ENCODE measurements at places on chromosomes 3 and 15.

DNA sequence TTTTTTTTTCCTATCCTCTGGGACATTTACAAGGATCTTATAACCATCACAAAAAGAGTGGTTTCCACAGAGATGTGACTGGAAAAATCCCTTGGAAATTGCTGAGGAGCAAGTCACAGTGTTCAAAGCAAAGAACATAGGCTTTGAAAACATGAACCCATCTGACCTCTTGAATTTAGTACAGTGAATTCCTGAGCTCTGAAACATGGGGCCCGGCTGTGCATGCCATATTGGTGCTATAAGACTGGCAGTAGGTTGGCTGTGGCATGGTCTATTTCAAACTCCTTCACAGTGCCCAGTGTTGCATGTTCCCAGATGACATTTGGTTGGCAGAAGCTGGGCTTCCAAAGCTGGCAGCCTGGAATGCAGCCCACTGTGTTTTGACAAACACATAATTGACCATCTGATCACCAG, 202.2 kb downstream of the TIGIT start:
- no peaks in the 10 kb centered on the region for H3K36me3 ChIP-seq
- no peak overlapping the region for H3K4me3 ChIP-seq
- H3K27me3 ChIP-seq, result no peaks in the 10 kb centered on the region
- no peak overlapping the region for H3K27ac ChIP-seq
- DNase-seq, result no peak
- H3K4me1 ChIP-seq, result peaks cover 26% of the 10 kb centered on the region

GRCh38 chr3:53843195-53844177, 2.7 kb downstream of the CHDH start:
- no peaks in the 10 kb centered on the region for H3K4me1 ChIP-seq
- DNase-seq, result no peak
- H3K4me3 ChIP-seq, result no peak overlapping the region
- no peaks in the 10 kb centered on the region for H3K36me3 ChIP-seq

DNA sequence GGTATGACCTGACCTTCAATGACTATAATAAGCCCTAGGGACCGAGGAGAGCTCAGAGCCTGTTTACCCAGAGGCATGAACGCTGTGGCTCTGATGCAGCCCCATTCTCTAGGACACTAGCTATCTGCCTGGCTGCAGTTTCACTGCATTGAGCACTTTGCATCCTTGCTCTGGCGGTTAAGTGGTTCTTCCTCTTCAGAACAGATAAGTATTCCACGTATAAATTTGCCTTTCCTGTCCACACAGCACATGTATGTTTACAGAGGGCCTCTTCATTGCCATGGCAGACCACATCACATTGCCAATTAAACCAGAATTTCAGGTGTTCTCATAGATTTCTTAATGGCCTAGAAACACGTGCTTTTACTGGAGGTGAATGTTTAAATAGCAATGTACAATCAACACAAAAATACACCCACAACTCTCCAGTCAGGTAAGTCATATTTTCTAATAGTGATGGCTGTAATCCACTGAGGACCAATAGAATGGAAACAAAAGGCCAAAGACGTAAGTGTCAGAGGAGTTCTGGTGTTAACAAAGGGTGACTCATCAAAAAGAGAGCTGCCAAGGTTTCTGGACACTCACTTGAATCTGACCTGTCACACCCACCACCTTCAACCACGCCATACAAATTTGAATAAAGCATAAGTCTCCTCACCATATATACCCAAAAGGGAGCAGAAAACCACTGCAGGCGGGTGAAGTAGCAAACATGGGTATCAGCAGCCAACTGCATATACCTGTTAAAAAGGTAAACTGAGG, 553.4 kb downstream of the OCA2 start:
- no peaks in the 10 kb centered on the region for H3K27me3 ChIP-seq
- no peaks in the 10 kb centered on the region for H3K4me1 ChIP-seq
- H3K36me3 ChIP-seq, result no peaks in the 10 kb centered on the region
- no peak overlapping the region for H3K27ac ChIP-seq
- H3K4me3 ChIP-seq, result no peak overlapping the region
- DNase-seq, result no peak

- no peak for DNase-seq
- H3K4me3 ChIP-seq, result no peak overlapping the region
- H3K36me3 ChIP-seq, result no peaks in the 10 kb centered on the region
- no peaks in the 10 kb centered on the region for H3K4me1 ChIP-seq
Observed at GRCh38 chr3:144051211-144051610, 79.6 kb downstream of the DIPK2A start.

GRCh38 chr15:76038512-76038911, 21.3 kb upstream of the TMEM266 start:
- H3K4me1 ChIP-seq, result no peaks in the 10 kb centered on the region
- peaks cover 2% of the 10 kb centered on the region for H3K36me3 ChIP-seq
- no peak overlapping the region for H3K4me3 ChIP-seq
- peaks cover 21% of the 10 kb centered on the region for H3K27me3 ChIP-seq

- peaks cover 3% of the 10 kb centered on the region for H3K27me3 ChIP-seq
- DNase-seq, result no peak
- H3K27ac ChIP-seq, result no peak overlapping the region
- no peaks in the 10 kb centered on the region for H3K36me3 ChIP-seq
Observed at GRCh38 chr3:186839874-186840641, 2.5 kb upstream of the ADIPOQ start.

DNA sequence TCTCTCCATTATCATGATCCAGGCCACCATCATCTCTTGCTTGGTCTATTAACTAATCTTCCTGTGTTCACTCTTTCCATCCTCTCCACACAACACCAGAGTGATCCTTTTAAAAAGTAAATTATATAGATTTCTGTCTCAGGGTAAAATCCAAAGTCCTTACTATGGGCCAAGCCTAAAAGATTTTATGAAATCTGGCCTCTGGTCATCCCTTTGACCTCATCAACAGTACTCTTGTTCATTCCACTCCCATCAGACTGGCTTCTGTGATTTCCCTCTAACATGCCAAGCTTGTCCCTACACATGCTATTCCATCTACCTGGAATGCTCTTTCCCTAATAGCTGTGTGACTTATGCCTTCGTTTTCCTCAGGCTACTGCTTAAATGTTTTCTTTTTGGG, 8.3 kb upstream of the TIPARP start:
- H3K4me1 ChIP-seq, result peaks cover 46% of the 10 kb centered on the region
- no peaks in the 10 kb centered on the region for H3K27me3 ChIP-seq
- no peak overlapping the region for H3K4me3 ChIP-seq
- no peaks in the 10 kb centered on the region for H3K36me3 ChIP-seq

DNA sequence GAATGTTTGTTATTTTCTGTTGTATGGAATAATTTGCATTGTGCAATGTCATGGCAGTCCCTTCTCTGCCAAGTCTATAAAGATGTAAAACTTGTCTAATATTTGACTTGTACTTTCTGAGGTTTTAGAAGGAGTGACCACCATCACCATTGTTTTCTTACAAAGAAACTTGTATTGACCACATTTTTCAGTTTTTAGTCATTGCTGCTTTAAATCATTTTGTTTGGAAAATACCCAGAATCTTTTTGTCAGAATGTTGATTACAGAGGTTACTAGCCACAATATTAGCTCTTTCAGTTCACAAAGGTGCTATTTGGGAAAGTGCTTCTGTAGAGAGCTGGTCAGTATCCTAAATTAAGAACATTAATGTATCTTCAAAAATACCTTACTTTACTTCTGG, 532.4 kb upstream of the GBE1 start:
- H3K4me3 ChIP-seq, result no peak overlapping the region
- H3K36me3 ChIP-seq, result no peaks in the 10 kb centered on the region
- no peaks in the 10 kb centered on the region for H3K4me1 ChIP-seq
- no peak for DNase-seq
- no peak overlapping the region for H3K27ac ChIP-seq

DNA sequence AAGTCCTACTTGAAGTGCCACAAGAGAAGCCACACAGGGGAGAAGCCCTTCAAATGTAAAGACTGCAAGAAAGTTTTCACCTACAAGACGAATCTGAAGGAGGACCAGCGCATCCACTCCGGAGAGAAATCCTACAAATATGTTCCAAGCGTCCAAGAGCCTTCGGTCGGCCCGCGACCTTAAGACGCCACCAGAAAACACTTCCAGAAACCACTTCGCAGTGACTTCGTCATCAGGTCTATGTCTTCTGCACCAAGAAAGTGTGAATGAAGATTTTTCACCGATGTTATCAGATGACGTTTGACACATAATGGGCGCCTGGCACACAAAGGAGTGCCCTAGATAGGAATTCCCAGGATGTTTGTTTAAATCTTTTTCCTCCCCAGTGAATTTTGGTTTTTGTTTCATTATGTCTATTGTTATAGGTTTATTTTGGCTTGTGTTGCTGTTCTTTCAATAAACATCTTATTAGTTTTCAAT, 24.1 kb upstream of the ARPIN start:
- H3K27me3 ChIP-seq, result peaks cover 9% of the 10 kb centered on the region
- DNase-seq, result no peak
- no peaks in the 10 kb centered on the region for H3K36me3 ChIP-seq

DNA sequence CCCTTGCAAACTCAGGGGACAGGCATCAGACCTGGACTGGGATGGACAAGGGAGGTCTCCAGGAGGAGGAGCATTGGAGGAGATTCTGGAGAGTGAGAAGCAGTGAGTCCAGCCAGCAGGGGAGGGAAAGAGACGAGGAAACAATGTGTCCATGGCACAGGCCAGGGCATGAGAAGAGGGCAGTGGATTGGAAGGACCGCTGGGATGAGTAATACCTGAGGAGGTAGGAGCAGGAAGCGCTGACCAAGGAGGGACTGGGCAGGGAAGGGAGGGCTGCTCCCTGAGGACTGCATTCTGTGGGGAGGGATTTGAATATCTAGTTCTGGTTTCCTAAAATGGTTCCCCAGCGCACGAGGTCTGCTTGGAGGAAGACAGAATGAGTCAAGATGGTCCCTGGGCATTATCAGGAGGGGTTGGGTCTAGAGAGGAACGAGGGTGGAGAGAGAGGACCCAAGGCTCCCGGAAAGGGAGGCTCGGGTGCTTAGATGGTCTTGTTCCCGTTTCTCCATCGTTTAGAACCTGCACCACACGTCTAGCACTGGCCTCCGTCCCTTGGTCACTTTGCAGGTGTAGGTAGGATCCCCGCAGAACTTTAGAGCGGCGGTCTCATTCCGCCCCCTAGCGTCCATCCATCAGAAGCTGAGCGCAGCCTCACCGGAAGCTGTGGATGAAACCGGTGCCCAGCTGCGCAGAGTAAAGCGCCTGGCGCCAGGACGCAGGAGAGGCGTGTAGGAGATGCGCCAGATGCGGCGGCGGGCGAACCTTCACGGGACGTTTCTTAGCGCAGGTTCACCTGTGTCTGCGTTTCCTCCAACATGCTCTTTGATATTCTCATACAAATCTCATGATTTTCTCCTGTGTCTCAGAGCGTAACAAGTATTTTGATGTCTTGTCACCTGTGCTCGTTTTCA, 190.7 kb upstream of the NDN start:
- no peak overlapping the region for H3K27ac ChIP-seq
- no peaks in the 10 kb centered on the region for H3K4me1 ChIP-seq
- H3K4me3 ChIP-seq, result no peak overlapping the region
- no peaks in the 10 kb centered on the region for H3K27me3 ChIP-seq

DNA sequence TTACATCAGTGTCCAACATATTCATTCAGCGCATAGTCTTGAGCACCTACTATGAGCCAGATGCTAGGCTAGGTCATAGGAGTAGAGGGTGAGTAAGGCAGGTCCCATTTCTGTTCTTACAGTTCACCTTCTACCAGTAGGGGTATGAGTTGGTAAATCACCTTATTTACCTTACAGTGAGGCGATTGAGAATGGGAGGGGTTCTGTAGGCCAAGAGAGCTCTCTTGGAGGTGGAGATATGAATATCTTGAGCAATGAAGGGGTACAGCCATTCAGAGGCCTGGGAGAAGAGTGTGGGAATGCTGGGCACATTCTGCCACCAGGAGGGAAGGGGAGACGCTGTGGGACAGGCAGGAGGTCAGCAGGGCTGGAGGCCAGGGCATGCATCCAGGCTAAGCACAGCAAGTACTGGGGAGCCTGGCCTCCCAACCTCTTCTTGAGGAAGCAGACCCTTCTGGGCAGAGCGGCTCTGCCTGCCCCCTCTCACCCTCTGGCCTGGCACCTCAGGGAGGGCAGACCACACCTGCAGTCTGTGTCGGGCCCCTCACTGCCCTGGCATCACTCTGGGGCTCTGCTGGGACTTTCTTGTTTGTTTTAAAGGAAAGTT, 123.4 kb downstream of the EEFSEC start:
- H3K27ac ChIP-seq, result no peak overlapping the region
- DNase-seq, result no peak
- H3K4me3 ChIP-seq, result no peak overlapping the region
- H3K27me3 ChIP-seq, result no peaks in the 10 kb centered on the region
- peaks cover 3% of the 10 kb centered on the region for H3K36me3 ChIP-seq
- H3K4me1 ChIP-seq, result peaks cover 6% of the 10 kb centered on the region

- H3K36me3 ChIP-seq, result peaks cover 54% of the 10 kb centered on the region
- no peaks in the 10 kb centered on the region for H3K27me3 ChIP-seq
- H3K27ac ChIP-seq, result no peak overlapping the region
- peak; percentile 18 for DNase-seq
Observed at GRCh38 chr3:45923755-45924154, 19.5 kb upstream of the CXCR6 start.

DNA sequence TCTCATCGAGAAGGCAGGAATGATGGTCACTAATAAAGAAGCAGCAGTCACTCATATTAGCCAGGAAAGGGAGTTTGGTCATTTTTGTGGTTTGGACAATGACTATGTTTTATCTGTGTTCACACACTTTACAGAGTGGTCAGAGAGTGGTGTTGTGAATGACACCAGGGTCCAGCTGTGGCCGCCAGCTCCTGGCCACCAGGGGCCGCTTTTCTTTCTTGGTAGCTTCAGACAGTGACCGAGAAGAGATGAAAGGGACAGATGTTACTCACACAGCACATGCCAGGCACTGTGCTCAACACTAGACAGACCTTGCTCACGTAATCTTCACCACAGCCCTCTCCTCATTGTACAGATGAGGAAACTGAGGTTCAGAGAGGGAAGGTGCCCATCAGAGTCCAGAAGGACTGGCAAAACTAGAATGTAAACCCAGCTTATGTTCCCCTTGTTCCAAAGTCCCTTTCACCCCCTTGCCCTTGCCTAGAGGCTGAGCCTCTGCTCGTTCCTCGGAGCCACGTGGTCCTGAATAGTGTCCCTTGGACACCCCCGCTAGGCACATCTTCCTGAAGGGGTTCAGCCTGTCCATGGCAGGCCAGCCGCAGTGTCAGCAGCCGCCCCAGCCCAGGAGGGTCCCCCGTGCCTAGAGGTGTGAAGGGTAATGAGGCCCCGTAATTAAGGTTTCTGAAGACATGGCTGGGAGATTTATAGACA, 55.6 kb downstream of the CYP11A1 start:
- H3K4me1 ChIP-seq, result peaks cover 32% of the 10 kb centered on the region
- H3K27ac ChIP-seq, result no peak overlapping the region
- no peaks in the 10 kb centered on the region for H3K36me3 ChIP-seq
- H3K4me3 ChIP-seq, result no peak overlapping the region

DNA sequence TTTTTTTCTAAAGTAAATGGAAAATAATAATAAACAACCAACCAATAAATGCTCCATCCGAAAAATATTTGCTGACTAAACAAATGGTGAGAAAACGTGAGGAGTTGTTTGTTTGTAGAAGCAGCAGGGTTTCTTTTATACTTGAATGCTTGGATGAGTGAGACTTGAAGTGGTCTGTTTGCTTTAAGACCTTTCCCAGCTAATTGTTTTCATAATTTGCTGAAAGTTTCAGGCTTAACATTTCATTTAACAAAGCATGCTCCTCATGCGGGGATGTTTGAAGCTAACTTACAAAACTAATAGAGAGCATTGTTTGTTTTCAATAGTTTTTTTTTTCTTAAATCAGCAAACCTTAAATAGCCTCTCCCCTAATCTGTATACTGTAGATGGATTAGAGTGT, 484.6 kb downstream of the ROBO2 start:
- H3K4me3 ChIP-seq, result no peak overlapping the region
- no peak for DNase-seq
- H3K4me1 ChIP-seq, result no peaks in the 10 kb centered on the region
- H3K36me3 ChIP-seq, result no peaks in the 10 kb centered on the region
- H3K27ac ChIP-seq, result no peak overlapping the region
- no peaks in the 10 kb centered on the region for H3K27me3 ChIP-seq
